ENCODE measurements at places on chromosomes 1 and 21.

- DNase-seq: no peak
These were observed 315.7 kb downstream of the TPR start for GRCh38 chr1:186059311-186059710.

GRCh38 chr1:3468236-3469103 lies 14.0 kb downstream of the ARHGEF16 start:
- DNase-seq: no peak

DNA sequence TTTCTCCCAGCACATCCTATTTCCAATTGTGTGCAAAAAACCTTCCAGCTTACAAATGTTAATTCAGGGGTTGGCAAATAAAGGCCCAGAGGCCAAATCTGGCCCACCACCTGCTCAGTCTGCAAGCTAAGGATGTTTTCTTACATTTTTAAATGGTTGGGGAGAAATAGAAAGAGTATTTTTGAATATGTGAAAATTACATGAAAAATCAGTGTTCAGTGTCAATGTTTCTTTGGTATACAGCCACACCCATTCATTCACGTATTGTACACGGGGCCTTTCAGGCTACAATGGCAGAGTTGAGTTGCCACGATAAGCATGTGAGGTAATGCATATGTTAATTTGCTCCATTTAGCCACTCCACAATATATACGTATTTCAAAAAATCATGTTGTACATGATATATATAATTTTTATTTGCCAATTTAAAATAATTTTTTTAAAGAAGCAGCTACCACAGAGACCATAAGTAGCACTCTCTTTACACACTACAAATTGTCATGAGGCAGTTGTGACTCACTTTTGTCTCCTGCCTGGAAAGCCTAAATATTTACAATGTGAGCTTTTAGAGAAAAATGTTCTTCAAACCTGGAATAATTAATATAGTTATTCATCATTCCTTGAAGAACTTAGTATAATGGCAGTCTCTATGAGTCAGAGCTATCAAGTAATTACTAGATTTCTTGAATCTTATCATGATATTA lies 189.6 kb downstream of the SMYD3 start:
- DNase-seq: no peak

DNA sequence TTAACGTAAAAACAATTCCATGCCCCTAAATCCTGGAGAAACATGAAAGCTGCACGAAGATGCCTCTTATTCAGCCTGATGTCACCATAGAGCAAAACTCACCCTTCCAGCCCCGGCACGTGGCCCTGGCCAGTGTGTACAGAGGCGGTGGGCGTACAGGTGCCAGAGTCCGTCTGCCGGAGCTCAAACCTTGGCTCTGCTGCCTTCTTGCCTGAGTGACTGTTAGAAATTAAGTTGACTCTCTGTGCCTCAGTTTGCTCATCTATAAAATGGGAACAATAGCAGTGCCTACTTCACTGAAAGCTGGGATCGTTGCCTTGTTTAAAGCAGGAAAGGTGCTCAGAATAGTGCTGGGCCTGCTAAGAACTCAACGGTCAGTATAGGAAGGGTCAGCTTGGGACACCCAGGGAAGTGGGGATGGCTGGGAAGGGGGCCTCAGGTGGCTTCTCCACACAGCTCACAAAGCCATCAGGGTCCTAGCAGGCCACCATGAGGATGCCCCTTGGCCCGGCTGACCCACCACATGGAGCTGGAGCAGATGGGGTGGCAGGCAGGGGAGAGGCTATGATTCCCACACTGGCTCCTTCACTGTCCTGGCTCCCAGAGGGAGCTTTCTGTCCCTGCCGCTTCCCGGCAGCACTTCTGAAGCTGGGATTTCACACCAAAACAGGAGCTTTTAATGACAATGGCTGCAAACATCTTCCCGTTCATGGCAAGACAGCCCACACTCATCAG lies 237.2 kb downstream of the NPHP4 start:
- DNase-seq: no peak

GRCh38 chr1:28110555-28110954 lies 22.1 kb upstream of the EYA3 start:
- DNase-seq: no peak

DNA sequence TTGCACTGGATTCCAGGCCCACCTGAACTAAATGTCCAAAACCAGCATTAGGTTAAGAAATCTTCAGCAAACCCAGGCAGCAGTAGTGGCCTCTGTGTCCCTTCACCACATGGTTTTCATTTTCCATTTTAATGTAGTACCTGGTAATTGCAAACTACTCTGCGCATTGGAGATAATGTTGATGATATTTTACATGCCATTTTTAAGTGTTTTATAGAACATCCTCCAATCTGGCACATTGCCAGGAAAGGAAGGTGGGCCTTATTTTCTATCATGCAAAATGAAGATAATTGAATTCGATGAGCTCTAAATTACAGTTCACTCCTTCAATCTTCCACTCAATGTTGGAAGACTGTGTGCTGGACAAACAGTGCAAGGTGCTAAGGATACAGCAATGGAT lies 89.5 kb downstream of the ZC3H11B start:
- DNase-seq: no peak

DNA sequence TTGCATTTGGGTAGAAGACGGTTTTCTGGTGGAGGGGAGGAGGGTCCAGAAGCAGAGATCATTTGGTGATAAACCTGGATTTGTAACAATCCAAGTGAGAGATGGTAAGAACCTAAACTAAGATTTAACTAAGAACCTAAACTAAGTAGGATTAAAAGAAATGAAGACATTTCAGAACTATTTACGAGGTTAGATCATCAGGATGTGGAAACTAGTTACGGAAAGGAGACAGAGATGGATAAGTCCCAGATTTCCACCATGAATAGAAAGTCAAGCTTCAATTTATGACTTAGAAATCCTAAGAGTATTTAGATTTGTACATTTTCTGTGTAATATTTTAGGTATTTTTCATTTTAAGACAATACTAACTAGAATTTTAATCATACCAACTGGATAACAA lies 86.3 kb downstream of the SEC16B start:
- DNase-seq: no peak

- DNase-seq: no peak
These were observed 6.2 kb downstream of the BARHL2 start for GRCh38 chr1:90710579-90711536.

GRCh38 chr1:35319988-35320713 lies 51.6 kb downstream of the ZMYM4 start:
- DNase-seq: peak; percentile 44

DNA sequence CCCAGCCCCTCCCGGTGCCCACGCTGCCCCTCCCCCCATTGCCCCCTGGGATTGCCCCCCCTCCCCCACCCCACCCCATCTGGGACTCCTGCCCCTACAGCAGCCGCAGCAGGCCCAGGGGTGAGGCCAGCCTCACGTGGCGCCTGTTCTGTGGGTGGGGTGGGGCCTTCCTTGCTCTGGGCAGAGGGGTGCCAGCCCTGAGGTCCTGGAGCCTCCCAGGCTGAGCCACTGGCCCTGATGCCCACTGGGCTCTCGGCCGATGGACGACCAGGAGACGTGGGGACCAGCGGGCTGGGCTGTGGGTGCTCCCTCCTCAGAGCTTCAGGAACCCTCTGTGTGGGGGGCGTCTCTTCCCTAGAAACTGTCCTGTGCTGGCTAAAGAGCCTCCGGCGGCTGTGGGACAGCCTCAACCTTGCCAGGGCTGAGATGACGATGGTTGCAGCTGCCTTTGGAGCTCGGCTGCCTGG lies 5.8 kb upstream of the C1orf159 start:
- DNase-seq: no peak

- peak; percentile 36 for DNase-seq
These were observed 18.2 kb downstream of the PLCH2 start for GRCh38 chr1:2494323-2494693.

DNA sequence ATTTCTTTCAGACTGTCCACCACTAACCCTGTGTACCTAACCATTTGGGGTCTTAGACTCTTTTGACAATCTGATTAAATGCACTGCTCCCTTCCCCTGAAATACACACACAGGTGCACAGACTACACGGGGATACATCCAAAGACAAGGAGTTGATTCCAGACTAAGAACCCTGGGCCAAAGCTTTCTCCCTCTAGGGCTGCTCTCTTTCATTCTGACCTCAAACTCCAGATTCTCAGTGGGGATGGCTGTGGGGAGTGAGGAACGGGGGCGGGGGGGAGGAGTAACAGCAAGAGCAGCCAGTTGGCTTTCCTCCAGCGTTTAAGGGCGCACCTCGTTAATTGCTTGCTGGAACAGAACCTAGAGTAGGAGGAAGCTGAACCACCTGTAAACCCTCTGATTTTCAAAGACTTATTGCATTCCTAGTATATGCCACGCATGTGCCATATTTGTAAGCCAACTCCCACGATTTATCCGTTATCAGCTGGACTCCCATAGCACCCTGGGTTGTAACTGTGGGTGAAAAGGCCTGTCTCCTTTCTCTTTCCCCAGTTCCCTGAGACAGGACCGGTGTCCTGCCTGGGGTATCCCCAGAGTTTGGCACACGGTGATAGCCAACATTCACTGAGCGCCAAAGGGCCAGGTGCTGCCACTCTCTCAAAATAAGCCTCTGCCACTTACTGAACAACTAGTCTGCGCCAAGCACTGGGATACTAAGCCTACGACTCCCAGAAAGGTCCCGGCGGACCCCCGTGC lies 920 bp downstream of the MTHFR start:
- no peak for DNase-seq

DNA sequence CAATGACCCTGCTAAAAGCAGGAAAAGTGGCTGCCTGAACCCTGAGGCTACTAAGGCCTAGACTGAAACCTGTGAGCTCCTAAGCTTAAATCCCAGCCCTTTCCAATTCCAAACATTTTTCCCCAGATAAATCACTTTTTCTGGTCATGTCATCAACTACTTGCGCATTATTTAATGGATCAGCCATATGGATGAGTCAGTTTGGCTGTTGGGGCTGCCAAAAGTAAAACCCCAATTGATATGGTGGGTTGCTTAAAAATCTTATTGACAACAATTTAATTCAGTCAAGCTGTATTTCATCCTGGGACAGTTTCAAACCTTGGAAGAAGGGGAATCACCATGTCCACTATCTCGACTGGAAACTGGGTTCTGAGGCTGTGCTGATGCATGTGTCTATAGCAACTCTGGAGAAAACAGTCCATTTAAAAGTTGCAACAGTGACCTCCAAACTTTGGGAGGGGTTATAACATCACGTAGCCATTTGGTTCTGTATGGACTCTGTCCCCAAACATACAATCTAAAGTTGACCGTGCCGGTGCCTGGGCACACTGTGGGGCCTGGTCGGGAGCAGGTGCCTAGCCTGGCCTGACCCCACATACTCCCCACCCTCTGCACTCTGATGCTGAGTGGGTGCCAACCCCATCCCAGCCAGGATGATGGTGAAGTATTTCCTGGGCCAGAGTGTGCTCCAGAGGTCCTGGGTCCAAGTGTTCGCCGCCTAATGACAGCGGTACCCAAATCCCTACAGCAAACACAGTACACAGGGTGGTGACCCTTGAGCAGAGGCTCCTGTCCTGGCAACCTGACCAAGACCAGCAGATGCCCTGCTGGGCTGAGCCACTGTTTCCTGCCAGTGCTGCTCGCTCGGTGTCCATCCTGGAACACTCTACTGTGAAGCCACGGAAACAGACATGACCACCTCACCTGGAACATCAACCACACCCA lies 46.5 kb upstream of the LRRC52 start:
- no peak for DNase-seq

- DNase-seq: no peak
These were observed 11.5 kb downstream of the SLC37A1 start for GRCh38 chr21:42525029-42525581.

DNA sequence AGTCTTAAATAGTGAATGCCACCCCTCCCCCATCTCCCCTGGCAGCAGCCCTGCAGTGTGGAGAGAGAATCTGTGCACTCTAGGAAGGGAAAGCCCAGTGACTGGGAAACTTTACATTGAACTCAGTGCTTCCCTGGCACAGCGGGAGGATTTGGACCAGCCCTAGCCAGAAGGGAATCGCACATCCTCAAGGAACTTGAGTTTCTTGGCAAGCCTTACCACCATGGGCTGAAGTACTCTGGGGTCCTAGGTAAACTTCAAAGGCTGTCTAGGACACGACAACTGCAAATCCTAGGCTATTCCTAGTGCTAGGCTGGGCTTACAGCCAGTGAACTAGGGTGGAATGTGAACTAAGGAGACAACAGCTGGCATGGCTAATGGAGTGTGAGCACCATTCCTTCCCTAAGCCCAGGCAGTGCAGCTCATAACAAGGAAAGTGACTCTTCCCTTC lies 88.3 kb downstream of the COL24A1 start:
- DNase-seq: no peak

- DNase-seq: no peak
These were observed 62.0 kb upstream of the GOLT1A start for GRCh38 chr1:204275695-204276370.

GRCh38 chr1:30418061-30418938 lies 305.1 kb downstream of the MATN1 start:
- DNase-seq: no peak

GRCh38 chr1:183248989-183249691 lies 63.1 kb downstream of the LAMC2 start:
- DNase-seq: no peak

DNA sequence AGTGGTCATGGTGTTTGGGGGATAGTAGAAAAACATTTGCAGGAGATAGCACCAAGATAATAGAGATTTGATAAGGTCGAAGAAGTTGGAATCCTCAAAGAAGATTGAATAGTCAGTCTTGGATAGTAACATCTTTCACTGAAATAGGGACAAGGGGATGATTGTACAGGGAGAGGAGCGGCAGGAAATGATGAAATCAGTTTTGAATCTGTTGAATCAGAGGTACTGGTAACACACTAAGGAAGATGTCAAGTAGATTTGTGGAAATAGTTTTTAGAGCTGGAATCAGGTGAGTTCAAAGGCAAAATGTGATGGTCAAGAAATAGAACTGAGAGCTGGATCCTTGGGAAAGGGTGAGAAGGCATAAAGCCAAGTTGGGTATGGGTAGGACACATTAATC lies 26.5 kb downstream of the CAP1 start:
- no peak for DNase-seq

DNA sequence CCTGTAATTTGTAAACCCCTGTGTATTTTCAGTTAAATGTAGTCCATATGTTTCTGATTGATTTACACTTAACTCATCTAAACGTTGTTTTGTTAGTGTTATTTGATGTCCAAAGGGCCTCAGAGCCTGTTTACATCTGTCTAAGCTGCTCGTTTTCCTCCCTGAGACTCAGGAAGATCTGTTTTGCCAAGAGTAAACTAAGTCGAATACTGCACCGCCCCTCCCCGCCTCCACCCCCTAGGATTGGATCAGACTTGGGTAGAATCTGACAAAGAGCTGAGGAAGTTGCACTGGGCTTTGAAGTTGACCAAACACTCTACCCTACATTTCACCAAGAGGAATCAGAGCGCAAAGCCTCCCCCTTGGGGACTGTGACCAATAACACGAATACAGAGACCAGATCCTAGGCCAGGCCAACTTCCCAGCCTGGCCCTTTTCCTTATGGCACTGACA lies 206.9 kb upstream of the LMO4 start:
- no peak for DNase-seq

DNA sequence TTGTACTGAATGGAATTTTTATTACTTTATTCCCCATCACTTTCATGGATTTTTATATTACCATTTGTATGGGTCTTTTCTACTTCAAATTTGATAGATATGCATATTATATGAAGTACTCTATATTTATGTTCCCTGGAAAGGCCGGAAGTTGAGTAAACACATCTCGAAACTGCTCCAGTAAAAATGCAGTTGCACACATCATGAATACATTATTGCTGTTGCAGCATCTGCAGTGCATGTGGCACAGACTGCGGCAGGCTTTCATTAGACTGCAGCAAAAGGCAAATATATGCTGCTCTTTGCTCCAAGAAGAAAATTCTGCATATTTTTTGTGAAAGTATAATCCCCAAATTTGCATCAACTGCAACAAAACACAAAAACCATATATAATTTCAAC lies 48.7 kb upstream of the LRRC7 start:
- DNase-seq: no peak

All from GM04503 (cell line).